ENCODE measurements at places on chromosomes 6 and 20.

DNA sequence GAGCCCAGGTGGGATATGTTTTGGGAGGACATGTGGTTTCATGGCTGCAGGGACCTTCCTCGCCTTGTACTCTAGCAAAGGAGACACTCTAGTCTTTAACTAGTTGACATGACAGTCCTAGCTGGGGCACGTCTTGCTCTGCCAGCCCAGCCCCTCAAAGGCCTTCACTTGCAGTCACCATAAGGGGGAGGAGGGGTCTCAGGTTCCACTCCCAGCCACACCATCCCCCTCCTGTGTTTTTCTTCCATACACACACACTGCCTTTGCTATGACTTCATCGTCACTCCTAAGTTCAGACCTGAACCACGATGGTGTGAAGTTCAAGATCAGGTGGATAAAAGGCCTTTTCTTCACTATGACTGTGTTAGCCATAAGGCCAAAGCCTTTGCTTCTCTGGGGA is 13.5 kb downstream of the ULBP1 start:
- DNase-seq = no peak

- no peak for DNase-seq
These were observed 183.2 kb downstream of the HIVEP2 start for GRCh38 chr6:142761756-142762155.

DNA sequence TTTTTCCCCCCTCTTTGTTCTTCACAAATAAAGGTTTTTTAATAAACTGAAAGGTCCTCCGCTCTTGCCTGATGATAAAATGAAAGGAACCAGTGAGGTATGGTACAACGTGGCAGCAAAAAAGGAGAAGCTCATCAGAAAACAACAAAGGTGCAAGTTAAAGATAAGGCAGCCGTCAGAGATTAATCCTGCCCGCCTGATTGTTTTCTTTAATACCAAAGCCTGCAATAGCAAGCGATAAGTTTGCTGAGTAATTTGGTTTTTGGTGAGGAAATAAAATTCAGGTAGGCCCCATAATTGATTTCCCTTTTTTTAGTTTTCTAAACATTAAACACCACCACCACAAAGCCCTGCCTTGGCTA is 177.9 kb downstream of the MBOAT1 start:
- no peak for DNase-seq

DNA sequence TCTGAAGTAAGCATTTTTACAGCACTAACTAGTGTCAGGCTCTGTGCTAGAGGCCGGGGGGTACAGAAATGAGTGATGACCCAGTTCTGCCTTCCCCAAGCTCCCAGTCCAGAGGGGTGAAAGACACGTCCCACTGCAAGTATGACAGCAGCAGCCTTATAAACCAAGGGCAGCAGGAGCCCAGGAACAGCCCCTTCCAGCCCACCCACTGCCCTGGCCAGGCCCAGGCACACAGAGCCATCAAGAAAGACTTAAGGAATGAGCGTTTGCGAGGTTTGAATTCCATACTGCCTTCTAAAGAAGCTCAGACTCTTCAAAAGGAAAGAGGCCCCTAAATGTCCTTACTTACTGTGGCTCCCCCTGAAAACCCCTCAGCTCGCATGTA is 10.0 kb downstream of the TRERF1 start:
- DNase-seq = no peak

- DNase-seq = no peak
These were observed 11.7 kb downstream of the TPD52L1 start for GRCh38 chr6:125165256-125165655.

DNA sequence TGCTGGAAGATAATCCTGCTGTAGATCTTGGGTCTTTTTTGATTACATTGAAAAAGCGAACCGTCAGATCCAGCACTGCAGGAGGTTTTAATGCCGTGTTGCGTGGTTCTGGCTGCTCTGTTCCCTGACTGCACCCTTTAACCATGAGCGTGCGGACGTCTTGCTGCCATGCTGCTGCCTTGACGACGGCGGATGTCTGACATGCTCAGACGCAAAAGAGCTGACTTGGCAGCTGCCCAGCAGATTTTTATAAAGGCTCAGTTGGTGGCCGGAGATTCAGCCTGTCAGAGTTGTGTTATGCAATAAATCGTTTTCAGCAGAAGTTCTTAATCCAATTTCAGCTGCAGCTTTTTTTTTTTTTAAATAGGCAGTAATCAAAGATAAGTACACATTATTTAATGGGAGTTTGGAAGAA is 119.4 kb downstream of the JARID2 start:
- DNase-seq = no peak

DNA sequence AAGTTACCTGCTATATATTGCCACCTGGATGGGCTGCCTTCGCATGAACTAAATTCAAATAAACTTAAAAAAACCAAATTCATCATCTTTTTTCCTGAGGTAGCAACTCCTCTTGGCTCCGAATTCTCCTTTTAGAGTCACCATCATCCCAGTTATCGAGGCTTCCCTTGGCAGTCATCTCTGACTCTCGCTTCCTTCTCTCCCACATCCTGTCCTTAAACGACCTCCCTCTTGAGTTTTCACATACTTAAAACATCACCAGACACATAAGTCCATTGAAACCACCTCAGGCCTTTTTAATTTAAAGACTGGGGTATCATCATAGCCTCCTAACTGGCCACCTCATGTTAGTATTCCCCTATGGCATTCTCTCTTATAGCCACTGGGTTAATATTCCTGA is 296.1 kb upstream of the FLRT3 start:
- DNase-seq = no peak

DNA sequence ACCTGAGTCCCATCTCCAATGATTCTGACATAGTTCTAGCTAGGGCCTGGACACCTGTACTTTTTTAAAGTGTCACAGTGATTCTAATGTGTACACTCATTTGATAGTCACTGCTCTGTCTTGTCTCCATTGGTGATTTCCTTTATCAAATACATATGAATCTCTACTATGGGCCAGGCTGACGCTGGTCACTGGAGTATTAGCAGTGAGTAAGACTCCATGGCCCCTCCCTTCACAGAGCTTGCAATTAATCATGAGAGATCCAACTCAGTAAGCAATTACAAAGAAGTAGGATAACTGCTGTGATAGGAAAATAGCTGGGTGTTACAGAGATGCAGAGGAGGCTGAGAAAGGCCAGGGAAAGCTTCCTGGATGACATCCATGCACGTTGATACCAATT is 19.3 kb upstream of the SASH1 start:
- DNase-seq = no peak

DNA sequence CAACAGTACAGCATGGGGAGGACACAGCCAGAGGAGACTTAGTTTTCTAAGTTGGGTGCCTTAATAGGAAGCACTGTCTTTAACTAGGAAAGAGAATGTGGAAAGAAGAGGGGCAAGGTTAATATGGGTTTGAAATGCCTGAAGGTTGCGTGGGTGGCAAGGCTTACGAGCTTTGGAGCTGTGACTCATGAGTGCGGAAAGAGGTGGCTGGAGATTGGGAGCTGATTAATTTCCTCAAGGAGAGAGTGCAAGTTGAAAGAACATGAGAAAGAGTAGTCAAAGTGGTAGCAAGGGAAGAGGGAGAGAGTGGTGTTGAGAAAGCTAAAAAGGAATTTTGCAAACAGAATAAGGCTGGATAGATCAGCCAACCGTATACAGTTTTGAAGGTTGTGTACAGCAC is 315.1 kb upstream of the PRND start:
- no peak for DNase-seq

- DNase-seq = no peak
These were observed 245.8 kb upstream of the SULF2 start for GRCh38 chr20:48031122-48031521.

DNA sequence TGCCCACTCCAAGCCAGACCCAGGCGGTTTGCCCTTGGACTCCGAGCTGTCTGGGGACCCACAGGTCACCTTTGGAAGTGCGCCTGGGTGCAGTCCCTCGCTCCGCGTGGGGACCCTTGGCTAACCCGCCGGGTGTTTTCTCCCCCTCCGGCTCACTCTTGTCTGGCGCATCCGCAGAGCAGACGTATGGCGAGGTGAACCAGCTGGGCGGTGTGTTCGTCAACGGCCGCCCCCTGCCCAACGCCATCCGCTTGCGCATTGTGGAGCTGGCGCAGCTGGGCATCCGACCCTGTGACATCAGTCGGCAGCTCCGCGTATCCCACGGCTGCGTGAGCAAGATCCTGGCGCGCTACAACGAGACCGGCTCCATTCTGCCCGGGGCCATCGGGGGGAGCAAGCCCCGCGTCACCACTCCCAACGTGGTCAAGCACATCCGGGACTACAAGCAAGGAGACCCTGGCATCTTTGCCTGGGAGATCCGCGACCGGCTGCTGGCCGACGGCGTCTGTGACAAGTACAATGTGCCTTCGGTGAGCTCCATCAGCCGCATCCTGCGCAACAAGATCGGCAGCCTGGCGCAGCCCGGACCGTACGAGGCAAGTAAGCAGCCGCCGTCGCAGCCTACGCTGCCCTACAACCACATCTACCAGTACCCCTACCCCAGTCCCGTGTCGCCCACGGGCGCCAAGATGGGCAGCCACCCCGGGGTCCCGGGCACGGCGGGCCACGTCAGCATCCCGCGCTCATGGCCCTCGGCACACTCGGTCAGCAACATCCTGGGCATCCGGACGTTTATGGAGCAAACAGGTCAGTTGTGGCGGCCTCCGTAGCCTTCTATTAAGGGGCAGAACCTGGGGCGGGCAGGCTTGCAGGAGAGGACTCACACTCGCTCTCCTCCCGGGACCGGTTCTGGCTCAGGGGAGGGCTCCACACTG is 1.1 kb downstream of the PAX1 start:
- no peak for DNase-seq

- no peak for DNase-seq
These were observed 33.7 kb downstream of the SCP2D1 start for GRCh38 chr20:18847226-18847755.

DNA sequence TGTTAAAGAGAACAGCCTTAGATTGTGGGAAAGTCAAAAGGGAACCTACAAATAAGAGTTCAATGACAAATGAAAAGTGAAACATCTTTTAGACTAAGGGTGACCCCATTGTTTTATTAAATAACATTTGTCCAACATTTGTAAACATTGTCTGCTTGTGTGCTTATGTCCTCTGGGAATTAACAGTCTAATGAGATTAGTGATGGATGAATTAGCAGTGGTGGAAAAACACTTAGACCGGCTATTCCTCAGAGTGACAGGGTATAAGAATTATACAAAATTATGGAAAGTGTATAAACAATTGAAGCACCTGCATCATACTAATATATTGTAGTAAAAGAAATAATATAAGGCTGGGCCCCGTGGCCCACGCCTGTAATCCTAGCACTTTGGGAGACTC is 29.3 kb upstream of the HFE start:
- no peak for DNase-seq

- no peak for DNase-seq
These were observed 16.8 kb upstream of the SNRPB2 start for GRCh38 chr20:16713066-16713465.

GRCh38 chr6:6125495-6125894 is 118.8 kb upstream of the NRN1 start:
- DNase-seq = no peak

DNA sequence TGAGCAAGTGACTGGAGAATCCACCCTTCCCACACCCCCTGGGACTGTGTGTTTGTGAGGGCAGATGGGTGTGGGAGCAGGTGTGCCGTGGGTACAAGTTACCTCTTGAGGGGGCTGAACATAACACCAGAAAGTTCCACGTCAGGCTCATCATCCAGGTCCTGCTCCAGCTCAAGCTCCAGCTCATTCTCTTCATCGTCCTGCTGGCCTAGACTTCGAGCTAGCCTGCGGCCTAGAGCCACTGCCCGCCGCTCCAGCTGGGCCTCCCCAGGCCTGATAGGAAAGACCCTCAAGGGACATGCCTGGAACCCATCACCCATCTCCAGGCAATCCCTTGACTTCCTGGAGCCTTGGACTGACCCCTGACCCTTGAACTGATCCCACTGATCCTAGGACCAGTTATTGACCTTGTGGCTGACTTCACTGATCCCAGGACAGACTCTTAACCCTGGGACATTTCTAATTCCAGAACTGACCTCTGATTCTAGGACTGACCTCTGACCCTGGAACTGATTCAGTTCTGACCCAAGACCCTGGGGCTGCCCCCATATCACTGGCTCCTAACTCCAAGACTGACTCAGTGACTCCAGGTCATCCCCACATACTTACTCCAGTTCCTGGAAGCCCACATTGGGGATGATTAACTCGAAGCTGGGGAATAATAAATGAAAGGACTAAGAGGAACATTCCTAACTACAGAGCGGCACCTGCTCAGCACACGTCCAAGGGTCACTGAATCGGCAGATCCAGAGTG is 11.8 kb upstream of the SPAG4 start:
- no peak for DNase-seq

- no peak for DNase-seq
These were observed 28.6 kb upstream of the MOCS1 start for GRCh38 chr6:39962831-39963230.

DNA sequence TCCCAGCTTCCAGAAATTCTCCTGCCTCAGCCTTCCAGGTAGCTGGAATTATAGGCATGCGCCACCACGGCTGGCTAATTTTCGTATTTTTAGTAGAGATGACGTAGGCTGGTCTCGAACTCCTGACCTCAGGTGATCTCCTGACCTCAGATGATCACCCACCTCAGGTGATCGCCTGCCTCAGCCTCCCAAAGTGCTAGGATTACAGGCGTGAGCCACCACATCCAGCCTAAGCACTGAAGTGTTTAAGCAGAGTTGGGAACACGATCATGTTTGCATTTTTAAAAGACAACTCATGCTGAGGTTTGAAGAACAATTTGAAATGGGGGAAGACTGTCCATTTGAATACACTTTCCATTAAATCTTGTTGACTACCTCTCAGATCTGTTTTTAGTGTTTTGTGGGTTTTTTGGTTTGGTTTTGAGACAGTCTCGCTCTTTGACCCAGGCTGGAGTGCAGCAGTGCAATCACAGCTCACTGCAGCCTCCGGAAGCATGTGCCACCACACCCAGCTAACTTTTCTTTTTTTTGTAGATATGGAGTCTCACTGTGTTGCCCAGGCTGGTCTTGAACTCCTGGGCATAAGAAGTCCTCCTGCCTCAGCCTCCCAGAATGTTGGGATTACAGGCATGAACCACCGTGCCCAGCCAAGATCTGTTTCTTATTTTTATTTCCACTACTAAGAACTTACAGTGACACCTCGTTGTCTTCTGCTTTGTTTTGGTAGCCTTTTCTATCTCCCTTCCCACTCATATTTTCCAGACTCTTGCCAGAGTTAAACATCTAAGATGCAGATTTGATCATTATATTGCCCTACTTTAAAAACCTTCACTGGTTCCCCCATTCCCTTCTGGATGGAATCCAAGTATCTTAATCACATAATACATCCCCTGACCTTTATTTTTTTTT is 5.5 kb downstream of the CASP8AP2 start:
- DNase-seq = peak; percentile 44

GRCh38 chr20:49132995-49133478 is 55.1 kb downstream of the STAU1 start:
- DNase-seq = no peak

DNA sequence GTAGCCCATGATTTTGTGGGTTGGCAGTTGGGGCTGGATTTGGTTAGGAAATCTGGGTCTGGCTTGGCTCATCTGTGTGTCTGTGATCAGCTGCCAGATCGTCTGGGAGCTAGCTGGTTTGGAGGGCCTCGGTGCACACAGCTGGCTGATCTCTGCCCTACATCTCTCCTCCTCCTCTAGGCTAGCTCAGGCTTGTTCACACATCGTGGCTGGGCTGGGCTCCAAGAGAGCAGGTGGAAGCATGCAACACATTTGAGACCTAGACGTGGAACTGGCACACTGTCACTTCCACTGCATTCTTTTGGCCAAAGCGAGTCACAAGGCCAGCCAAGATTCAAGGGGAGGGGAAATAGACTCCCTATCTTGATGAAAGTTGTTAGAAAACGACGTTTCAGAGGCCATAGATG is 15.9 kb downstream of the NDUFAF5 start:
- no peak for DNase-seq
